ENCODE measurements at places on chromosomes 12 and 14.

GRCh38 chr14:72008666-72009065 is 76.4 kb downstream of the RGS6 start:
- no peak for DNase-seq

DNA sequence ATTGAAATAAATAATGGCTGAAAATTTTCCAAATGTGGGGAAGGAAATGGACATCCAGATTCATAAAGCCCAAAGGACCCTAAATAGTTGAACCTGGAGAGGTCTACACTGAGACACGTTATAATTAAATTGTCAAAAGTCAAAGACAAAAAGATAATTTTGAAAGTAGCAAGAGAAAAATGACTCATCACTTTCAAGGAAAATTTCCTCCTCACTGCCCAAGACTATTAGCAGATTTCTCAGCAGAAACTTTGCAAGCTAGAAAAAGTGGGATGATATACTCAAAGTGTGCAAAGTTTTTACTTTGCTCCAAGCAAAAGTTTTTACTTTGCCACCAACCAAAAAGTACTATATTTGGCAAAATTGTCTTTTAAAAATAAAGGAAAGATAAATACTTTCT is 15.9 kb upstream of the KRT83 start:
- DNase-seq = no peak

GRCh38 chr12:49642370-49642802 is 19.0 kb downstream of the PRPF40B start:
- no peak for DNase-seq

DNA sequence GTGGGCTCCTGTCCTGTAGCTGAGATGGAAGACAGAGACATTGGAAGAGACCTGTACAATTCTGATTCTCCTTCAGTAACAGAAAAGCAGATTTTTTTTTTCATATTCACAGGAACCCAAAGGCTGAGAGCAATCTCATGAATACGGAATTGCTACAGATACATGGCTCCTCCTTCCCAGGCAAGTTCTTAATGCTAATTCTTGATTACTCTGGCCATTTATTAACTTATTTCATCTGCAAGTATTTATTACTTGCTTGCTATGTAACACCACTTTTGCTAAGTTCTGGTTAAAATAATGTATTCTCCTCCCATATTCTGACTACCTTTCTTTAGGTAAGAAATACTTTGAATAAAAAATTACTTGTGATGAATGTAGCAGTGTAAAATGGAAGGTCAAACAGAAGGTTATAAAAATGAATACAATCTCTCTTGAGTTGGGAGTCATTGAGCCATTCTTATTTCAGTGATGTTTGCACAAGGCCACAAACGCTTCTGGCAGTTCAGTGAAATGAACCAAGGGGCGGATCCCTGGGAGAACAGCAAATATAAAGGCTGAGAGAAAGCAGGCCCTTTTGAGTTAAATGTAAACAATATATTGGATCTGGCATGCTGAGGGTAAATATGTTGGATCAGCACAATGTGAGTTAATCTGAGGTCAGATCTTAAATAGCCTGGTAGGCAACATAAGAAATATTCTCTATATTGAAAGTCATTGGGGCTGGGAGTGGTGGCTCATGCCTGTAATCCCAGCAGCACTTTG is 37.6 kb downstream of the MUCL1 start:
- DNase-seq = peak; percentile 32

DNA sequence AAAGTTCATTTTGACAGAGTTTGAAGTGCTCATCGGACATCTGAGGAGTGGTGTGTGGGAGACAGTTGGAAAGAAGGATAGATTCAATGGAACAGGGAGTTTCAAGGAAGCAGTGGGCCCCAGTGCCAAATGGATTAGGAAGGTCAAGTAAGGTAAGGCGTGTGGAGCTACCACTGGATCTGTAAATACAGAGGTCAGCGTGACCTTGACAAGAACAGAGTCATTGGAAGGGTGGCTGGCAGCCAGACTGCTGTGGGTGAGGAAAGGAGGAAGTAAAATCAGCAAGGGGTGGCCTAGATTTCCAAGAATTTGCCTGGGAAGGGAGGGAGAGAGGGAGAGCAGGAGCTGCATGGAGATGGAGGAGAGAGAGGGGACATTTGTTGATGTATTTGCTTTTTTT is 68.2 kb upstream of the IGF1 start:
- no peak for DNase-seq

DNA sequence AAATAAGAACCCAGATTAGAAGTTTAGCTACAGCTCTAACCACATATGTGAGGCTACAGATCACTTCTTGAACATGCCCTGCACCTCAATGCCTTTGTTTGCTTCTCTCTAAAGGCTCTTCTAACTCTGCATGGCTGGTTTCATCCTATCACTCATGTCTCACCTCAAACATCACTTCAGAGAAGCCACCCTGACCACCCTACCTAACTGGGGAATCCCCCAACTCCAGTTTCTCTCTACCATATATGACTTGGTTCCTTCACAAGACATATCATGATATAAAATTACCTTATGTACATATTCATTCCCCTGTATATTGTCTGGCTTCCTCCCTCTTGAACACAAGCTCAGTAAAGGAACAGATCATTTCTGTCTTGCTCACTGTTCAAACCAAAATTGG is 250.2 kb upstream of the GRIP1 start:
- no peak for DNase-seq

GRCh38 chr12:107501681-107502080 is 183.9 kb upstream of the PWP1 start:
- no peak for DNase-seq

- no peak for DNase-seq
Observed at GRCh38 chr14:105939810-105940508, 413.6 kb downstream of the TMEM121 start.

- no peak for DNase-seq
Observed at GRCh38 chr14:102544046-102544746, 34.6 kb upstream of the ANKRD9 start.

DNA sequence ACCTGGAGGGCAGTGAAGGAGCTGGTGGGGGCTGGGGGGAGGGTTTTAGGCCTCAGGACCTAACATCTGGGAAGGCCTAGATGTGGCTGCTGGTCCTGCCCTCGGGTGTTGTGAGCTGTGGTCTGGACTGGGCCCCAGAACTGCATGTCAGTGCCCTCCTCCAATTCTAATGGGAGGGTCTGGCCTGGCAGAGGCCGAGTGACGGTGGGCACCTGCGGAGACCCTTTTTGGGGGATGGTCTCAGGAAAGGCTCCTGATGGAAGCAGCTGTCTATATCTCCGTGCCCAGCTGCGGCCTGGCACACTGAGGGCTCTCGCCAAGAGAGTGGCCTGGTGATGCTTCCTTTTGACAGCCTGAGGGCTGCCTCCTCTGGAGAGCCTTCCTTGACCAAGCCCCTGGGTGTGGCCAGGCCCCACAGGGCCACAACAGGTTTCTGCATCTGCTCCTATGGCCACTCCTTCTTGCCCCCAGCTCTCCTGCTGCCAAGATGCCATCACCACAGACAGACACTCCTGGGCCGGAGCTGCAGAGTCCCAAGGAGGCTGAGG is 5.3 kb downstream of the EXOC3L4 start:
- DNase-seq = no peak

- DNase-seq = no peak
Observed at GRCh38 chr12:5969974-5970690, 25.1 kb upstream of the ANO2 start.

GRCh38 chr12:111233786-111234185 is 135.1 kb downstream of the PHETA1 start:
- DNase-seq = no peak

- DNase-seq = peak; percentile 51
Observed at GRCh38 chr14:94180655-94181271, 6.6 kb downstream of the PPP4R4 start.

DNA sequence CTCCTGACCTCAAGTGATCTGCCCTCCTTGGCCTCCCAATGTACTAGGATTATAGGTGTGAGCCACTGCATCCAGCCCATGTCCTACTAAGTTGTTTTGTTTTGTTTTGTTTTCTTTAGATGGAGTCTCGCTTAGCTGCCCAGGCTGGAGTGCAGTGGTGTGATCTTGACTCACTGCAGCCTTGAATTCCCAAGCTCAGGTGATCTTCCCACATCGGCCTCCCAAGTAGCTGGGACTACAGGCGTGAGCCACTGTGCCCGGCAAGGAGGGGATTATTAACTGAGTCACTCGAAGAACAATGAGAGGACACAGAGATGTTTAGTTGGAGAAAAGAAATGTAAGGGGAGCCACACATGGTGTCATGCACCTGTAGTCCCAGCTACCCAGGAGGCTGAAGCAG is 18.0 kb upstream of the ERBB3 start:
- no peak for DNase-seq

GRCh38 chr12:6605421-6606330 is 1.5 kb downstream of the CHD4 start:
- DNase-seq = peak; percentile 31

DNA sequence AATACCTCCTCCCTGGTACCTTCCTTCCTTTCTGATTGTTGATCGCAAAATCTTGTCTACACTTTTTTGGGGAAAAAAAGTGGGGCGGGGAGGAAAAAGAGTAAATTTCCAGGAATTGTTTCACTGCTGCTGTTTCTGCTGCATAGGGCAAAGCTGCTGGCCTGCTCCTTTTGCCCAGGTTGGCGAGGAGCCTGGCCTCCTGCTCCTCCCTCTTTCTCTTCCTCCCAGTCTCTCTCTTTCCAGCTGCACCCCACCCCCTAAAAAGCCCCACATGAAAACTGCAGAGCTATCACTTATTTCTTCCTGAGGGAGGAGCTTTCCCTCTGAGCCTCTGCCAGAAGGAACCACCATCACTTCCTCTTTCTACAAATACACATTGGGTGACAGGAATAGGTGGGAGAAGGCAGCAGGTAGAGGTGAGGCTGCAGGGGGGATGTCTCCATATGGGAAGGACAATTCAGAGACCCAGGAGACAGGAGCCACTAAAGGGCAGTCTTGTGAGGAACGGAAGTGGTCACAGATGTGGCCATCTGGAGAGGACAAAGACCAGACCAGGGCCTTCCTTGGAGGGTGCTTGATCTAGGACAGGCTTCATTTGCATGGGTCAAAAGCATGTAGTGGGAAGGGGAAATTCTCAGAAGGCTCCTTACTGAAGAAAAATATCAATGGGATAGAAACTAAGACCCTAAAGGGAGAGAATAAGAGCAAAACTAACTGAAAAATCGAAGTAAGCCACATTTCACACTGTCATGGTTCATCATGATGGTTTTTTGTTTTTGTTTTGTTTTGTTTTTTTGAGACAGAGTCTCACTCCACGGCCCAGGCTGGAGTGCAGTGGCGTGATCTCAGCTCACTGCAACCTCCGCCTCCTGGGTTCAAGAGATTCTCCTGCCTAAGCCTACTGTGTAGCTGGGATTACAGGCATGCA is 14.8 kb downstream of the ZBTB39 start:
- DNase-seq = no peak

- DNase-seq = peak; percentile 34
Observed at GRCh38 chr14:34710744-34711143, 3.6 kb downstream of the CFL2 start.

DNA sequence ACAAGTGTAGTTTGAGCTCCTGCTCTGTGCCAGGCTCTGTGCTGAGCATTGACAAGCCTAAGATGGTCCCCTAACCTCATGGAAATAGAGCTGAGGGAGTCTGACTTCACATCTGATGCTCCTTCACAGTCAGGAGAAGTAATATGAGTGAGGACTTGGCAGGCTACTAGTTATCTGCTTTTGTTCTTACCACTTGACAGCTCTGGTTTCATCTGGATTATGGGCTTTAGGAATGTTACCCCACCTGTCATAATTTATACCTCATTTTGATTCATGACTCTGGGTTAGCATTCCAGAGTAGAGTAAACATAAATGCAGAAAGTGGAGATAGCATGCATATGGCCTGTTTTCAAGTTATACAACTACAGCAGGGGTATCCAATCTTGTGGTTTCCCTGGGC is 40.5 kb downstream of the ATP6V1D start:
- no peak for DNase-seq

DNA sequence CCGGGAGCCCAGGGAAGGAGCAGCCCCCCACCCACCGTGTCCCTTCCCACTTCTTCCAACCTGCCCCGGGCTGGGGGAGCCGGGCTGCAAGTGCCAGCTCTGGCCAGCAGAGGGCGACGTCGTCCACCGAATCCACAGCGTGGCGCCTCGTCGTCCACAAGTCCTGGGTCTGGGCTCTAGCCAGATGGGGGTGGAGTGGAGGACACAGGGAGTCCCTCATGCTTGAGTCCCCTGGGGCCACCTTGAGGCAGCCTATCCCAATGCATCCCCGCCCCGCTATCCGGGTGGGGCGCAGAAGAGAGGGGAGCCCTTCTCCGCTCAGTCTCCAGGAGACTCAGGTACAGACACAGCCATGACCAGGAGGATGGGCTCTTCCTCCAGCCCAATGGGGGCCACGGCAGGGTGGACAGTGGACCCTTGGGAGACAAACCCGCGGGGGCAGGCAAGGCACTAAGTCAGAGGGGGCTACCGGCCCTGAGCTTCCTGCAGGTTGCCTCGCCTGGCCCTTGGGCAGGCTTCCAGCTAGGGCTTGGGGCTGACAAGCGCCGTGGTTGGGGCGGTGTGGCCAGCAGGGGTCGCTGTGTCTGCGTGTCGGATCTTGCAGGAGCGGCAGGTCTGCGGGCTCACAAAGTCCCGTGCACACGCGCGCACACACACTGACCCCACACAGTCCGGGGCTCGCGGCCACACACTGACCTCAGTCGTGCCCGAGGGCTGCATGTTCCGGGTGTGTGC is 5.5 kb downstream of the AQP5 start:
- peak; percentile 84 for DNase-seq

Data from mesenchymal stem cell (in vitro differentiated cells and primary cell).